A549 treated with RU486 at 1 μM for 4 hours (cell line): ENCODE measurements at places on chromosomes 7 and 10. TPM values are rescaled to one million over a fixed set of nuclear protein-coding genes. Genes with fewer than 3 reads are reported as not detected.

The PILRA gene
- 3.3 to 6.0 TPM (median 5.8 TPM) in 5 replicates for total RNA-seq

The C10orf53 gene
- not detected in 5 replicates for total RNA-seq

The ITIH5 gene
- total RNA-seq = 0.03 to 0.13 TPM (median 0.08 TPM) in 3 of 5 replicates, not detected in the others

The SPDYE2B gene
- not detected in 5 replicates for total RNA-seq

The SMO gene
- total RNA-seq = 12.4 to 17.5 TPM (median 15.2 TPM) in 5 replicates

The GOLGA7B gene
- total RNA-seq = 4.0 to 5.9 TPM (median 4.7 TPM) in 5 replicates

The LANCL2 gene
- total RNA-seq = 12.4 to 16.5 TPM (median 14.3 TPM) in 5 replicates

The SPDYE11 gene
- not detected in 5 replicates for total RNA-seq

The NUDCD3 gene
- 46.4 to 55.1 TPM (median 50.4 TPM) in 5 replicates for total RNA-seq

The CYP3A7 gene
- total RNA-seq = not detected in 5 replicates

The PNLIPRP1 gene
- total RNA-seq = not detected in 5 replicates

The JCAD gene
- 7.7 to 8.7 TPM (median 7.7 TPM) in 5 replicates for total RNA-seq

The ADRB1 gene
- total RNA-seq = 0.37 to 1.1 TPM (median 0.85 TPM) in 5 replicates

The IL2RA gene
- not detected in 5 replicates for total RNA-seq

The AKR1C1 gene
- 507 to 659 TPM (median 621 TPM) in 5 replicates for total RNA-seq

The NKX2-3 gene
- 0.07 to 0.09 TPM (median 0.08 TPM) in 4 of 5 replicates, not detected in the other for total RNA-seq

The MUC12 gene
- total RNA-seq = 11.2 to 21.5 TPM (median 18.6 TPM) in 5 replicates

The PDK4 gene
- total RNA-seq = 10.6 to 23.7 TPM (median 22.0 TPM) in 5 replicates

The FEZF1 gene
- total RNA-seq = not detected in 5 replicates

The MEOX2 gene
- total RNA-seq = not detected in 5 replicates

The EPO gene
- total RNA-seq = 0.07 to 0.23 TPM in 2 of 5 replicates, not detected in the others

The SFXN3 gene
- 39.7 to 48.0 TPM (median 42.5 TPM) in 5 replicates for total RNA-seq

The SFTPA1 gene
- total RNA-seq = not detected in 5 replicates

The ODAD2 gene
- total RNA-seq = 0.07 TPM in 1 of 5 replicates, not detected in the others

The HOXA2 gene
- 0.77 to 1.4 TPM (median 0.98 TPM) in 5 replicates for total RNA-seq

The SLC25A28 gene
- total RNA-seq = 24.2 to 28.3 TPM (median 27.4 TPM) in 5 replicates

The C1QL3 gene
- total RNA-seq = not detected in 5 replicates

The GHRHR gene
- total RNA-seq = 0.29 TPM in 1 of 5 replicates, not detected in the others

The ATOH7 gene
- total RNA-seq = 0.23 to 0.43 TPM (median 0.23 TPM) in 5 replicates

The NUTM2B gene
- total RNA-seq = 0.08 to 0.40 TPM (median 0.29 TPM) in 5 replicates

The LRGUK gene
- total RNA-seq = 0.28 to 0.53 TPM (median 0.35 TPM) in 5 replicates

The MRC1 gene
- 0.01 to 0.08 TPM (median 0.05 TPM) in 4 of 5 replicates, not detected in the other for total RNA-seq

The WNT8B gene
- 0.08 TPM in 1 of 5 replicates, not detected in the others for total RNA-seq

The HOGA1 gene
- 0.83 to 1.7 TPM (median 0.93 TPM) in 5 replicates for total RNA-seq

The ACTA2 gene
- total RNA-seq = 17.8 to 22.4 TPM (median 18.3 TPM) in 5 replicates

The CUZD1 gene
- 1.3 to 1.8 TPM (median 1.6 TPM) in 5 replicates for total RNA-seq

The ABCB1 gene
- 0.08 to 0.47 TPM (median 0.19 TPM) in 4 of 5 replicates, not detected in the other for total RNA-seq

The CFTR gene
- 0.06 to 0.24 TPM in 2 of 5 replicates, not detected in the others for total RNA-seq

The CPN1 gene
- total RNA-seq = 0.18 to 0.43 TPM (median 0.39 TPM) in 5 replicates

The SPDYE2 gene
- total RNA-seq = not detected in 5 replicates

The CPA2 gene
- total RNA-seq = 0.15 TPM in 1 of 5 replicates, not detected in the others

The MYO1G gene
- 0.07 to 0.20 TPM (median 0.13 TPM) in 5 replicates for total RNA-seq

The ADAM12 gene
- 4.3 to 5.4 TPM (median 4.9 TPM) in 5 replicates for total RNA-seq
